ENCODE measurements at places on chromosomes 7 and 10. TPM values are rescaled to one million over a fixed set of nuclear protein-coding genes. Genes with fewer than 3 reads are reported as not detected.

CEP55 gene
- total RNA-seq: 30.7 TPM

DNA sequence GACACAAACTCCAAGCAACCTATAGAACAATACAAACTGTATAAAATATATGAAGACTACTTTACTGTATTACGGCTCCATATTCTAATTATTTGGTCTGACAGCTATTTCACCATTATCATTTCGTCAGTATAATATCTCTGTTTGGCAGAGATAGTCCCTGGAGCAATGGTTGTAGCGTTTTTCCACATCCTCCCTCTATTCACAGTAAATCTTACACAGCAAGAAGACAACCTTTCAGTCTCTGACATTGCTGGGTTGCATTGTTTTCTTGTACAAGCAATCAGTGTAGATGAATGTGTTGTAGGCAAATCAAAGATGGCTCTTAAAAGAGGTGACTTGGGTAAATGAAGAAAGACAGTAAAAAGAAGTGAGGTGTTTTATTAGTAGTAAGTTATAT lies 105.6 kb upstream of the PLXDC2 start:
- no peaks in the 10 kb centered on the region for H3K27me3 ChIP-seq
- no peak overlapping the region for H3K27ac ChIP-seq
- no peaks in the 10 kb centered on the region for H3K4me1 ChIP-seq
- H3K4me3 ChIP-seq: no peak overlapping the region
- DNase-seq: no peak

DNA sequence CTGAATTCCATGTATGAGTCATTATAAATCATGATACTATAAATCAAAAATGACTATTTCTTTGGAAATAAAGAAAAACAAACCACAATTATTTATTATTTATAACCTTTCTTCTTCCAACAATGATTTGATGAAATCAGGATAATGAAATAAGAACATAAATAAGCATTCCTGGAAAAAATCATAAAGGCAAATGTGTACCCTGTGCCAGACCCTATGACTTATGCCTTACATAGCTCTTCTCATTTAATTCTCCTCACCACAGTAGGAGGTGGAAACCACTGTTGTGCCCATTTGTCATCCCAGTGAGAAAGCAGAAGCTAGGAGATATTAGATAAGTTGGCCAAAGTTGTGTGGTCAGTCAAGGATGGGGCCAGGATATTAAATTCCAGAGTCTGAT lies 255.1 kb downstream of the DOCK4 start:
- H3K4me1 ChIP-seq: peaks cover 17% of the 10 kb centered on the region
- no peak overlapping the region for H3K4me3 ChIP-seq
- DNase-seq: no peak
- no peaks in the 10 kb centered on the region for H3K27me3 ChIP-seq
- peaks cover 3% of the 10 kb centered on the region for H3K36me3 ChIP-seq

GRCh38 chr7:50595491-50596102 lies 30.4 kb upstream of the DDC start:
- no peak overlapping the region for H3K4me3 ChIP-seq
- peaks cover 40% of the 10 kb centered on the region for H3K36me3 ChIP-seq
- no peaks in the 10 kb centered on the region for H3K27me3 ChIP-seq
- H3K4me1 ChIP-seq: peaks cover 13% of the 10 kb centered on the region

GRCh38 chr10:76881477-76882220 lies 756.0 kb downstream of the KCNMA1 start:
- H3K4me3 ChIP-seq: no peak overlapping the region
- H3K4me1 ChIP-seq: peaks cover 50% of the 10 kb centered on the region
- no peak for DNase-seq
- H3K36me3 ChIP-seq: no peaks in the 10 kb centered on the region
- peak overlapping the region; percentile 2 for H3K27ac ChIP-seq

DNA sequence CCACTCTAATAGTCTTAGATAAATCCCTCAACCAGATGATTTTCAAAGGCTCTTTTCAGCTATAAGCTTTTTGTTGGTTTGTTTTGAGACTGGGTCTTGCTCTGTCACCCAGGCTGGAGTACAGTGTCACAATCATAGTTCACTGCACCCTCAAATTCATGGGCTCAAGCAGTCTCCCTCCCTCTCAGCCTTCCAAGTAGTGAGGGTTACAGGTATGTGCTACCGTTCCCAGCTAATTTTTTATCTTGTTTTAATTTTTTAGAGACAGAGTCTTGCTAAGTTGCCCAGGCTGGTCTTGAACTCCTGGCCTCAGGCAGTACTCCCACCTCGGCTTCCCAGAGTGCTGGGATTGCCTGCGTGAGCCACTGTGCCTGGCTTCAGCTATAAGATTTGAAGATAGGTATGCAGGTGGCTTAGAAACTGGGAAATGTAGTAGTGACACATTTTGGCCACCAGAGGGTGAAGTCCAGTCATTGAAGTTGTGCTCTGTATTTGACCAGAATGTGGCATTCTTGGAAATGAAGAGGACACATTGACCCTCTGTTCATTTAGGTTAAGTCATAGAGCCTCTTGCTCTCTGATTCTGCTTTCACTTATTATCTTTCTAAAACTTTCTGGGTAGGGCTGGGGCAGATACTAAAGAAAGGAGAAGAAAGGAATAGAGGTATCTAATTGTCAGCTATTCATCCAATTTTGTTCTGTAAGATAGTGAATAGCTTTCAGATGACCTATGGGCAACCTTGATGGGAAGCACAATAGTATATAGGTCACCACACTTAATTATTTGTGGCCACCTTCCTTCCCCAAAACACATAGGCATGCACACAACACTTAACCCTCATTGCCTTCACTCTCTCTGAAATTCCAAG lies 36.0 kb downstream of the R3HCC1L start:
- DNase-seq: peak; percentile 19
- no peak overlapping the region for H3K4me3 ChIP-seq
- peaks cover 13% of the 10 kb centered on the region for H3K4me1 ChIP-seq
- peaks cover 3% of the 10 kb centered on the region for H3K36me3 ChIP-seq
- H3K27ac ChIP-seq: no peak overlapping the region
- H3K27me3 ChIP-seq: no peaks in the 10 kb centered on the region

DNA sequence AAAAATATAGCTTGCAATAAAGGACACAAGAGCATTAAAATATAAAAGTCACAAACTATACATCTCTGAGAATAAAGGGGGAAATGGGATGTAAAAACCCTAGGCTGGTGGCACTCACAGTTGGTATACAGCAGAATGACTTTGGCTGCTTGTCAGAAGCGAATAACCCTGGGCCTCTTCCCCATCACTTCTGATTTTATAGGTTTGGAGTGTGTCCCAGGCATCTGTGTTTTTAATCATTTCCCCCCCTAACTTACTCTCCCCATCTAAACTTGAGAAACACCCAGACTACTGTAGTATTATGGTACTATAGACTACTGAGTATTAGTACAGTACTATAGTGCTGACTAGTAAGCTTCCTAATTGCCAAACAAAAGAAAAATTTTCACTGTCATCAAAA lies 1.8 kb upstream of the RPA3 start:
- H3K27ac ChIP-seq: peak overlapping the region; percentile 72
- DNase-seq: no peak
- H3K4me3 ChIP-seq: no peak overlapping the region
- no peaks in the 10 kb centered on the region for H3K27me3 ChIP-seq
- no peaks in the 10 kb centered on the region for H3K4me1 ChIP-seq

- DNase-seq: no peak
- H3K36me3 ChIP-seq: no peaks in the 10 kb centered on the region
- H3K27ac ChIP-seq: no peak overlapping the region
- no peaks in the 10 kb centered on the region for H3K27me3 ChIP-seq
Measured at GRCh38 chr10:132924046-132924952, 18.1 kb downstream of the CFAP46 start.

SLC16A12 gene
- total RNA-seq: not detected

GRCh38 chr10:98168147-98168546 lies 33.7 kb downstream of the R3HCC1L start:
- no peak overlapping the region for H3K4me3 ChIP-seq
- H3K4me1 ChIP-seq: peaks cover 11% of the 10 kb centered on the region
- H3K27ac ChIP-seq: no peak overlapping the region
- peaks cover 2% of the 10 kb centered on the region for H3K36me3 ChIP-seq

PDE6C gene
- total RNA-seq: not detected

GRCh38 chr10:13161857-13162271 lies 506 bp downstream of the MCM10 start:
- peak overlapping the region; percentile 92 for H3K27ac ChIP-seq
- peaks cover 26% of the 10 kb centered on the region for H3K4me1 ChIP-seq
- peak; percentile 7 for DNase-seq

NUPR2 gene
- total RNA-seq: not detected

PPP1R17 gene
- 1.2 TPM for total RNA-seq

GRCh38 chr7:27747589-27748368 lies 7.8 kb downstream of the TAX1BP1 start:
- peaks cover 4% of the 10 kb centered on the region for H3K4me1 ChIP-seq
- no peak overlapping the region for H3K4me3 ChIP-seq
- DNase-seq: no peak
- peaks cover 3% of the 10 kb centered on the region for H3K36me3 ChIP-seq
- H3K27ac ChIP-seq: no peak overlapping the region

TAS2R3 gene
- 1.8 TPM for total RNA-seq

ALOX5 gene
- not detected for total RNA-seq

GRCh38 chr10:51168086-51168815 lies 94.0 kb downstream of the PRKG1 start:
- H3K4me3 ChIP-seq: no peak overlapping the region
- no peaks in the 10 kb centered on the region for H3K27me3 ChIP-seq
- peaks cover 1% of the 10 kb centered on the region for H3K36me3 ChIP-seq
- H3K4me1 ChIP-seq: peaks cover 20% of the 10 kb centered on the region

TEX47 gene
- not detected for total RNA-seq

DNA sequence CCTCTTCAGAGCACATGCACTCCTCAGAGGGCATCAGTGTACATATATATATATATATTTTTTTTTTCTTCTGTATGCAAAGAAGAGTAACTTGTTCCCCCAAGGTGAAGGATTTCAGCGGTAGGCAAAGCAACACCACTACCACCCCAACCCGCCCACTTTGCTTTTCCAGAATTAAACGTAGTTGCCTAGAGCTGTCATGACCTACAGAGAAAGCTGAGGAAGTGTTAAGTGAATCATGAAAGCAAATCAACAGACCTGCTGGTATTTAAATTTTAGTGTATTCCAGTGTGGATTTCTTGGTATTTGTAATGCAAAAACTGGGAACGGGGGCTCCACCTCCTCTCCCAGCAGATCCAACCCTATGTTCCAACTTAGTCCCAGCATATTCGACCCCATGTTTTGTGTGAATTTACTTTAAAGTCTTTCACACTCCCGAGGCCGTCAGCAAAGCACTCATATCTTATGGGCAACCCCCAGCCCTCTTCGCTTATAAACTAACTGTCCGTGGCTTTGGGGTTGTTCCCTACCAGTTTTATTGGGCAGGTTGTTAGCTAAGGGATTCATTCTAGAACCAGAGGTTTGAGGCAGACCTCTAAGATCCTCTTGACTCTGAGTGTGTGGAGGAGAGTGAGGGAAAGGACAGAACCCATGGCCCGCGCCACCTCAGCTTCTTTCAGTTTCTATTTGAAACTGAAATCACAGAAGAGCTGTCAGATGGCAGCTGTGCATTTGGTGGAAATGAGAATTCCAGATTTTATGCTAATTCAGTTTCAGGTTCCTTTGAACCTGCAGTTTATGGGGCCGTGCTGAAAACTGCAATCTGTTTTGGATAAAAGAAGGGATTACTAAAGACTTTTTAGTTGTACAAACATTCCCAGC lies 450.2 kb upstream of the GALNT17 start:
- H3K4me1 ChIP-seq: no peaks in the 10 kb centered on the region
- DNase-seq: no peak
- no peak overlapping the region for H3K27ac ChIP-seq
- peaks cover 7% of the 10 kb centered on the region for H3K36me3 ChIP-seq
- no peak overlapping the region for H3K4me3 ChIP-seq
- H3K27me3 ChIP-seq: peaks cover 10% of the 10 kb centered on the region

DNA sequence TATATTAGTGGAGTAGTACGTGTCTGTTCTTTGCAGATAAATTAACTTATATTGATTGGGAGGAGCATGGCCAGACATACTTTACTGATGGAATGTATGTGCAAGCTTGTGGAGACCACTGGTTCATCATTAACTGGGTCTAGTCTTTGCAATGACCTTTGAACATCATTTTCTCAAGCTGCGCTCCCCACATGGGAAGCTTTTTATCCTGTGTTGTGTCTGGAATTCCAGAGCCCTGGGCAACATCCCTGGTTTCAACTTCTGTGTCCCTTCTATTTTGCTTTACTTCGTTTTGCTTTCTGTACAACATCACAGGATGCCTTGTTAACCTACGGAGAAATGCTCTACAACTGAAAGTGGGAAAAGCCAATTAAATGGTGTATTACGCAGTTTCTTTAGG lies 38.3 kb downstream of the MACROH2A2 start:
- no peak overlapping the region for H3K4me3 ChIP-seq
- no peaks in the 10 kb centered on the region for H3K27me3 ChIP-seq
- DNase-seq: no peak

DNA sequence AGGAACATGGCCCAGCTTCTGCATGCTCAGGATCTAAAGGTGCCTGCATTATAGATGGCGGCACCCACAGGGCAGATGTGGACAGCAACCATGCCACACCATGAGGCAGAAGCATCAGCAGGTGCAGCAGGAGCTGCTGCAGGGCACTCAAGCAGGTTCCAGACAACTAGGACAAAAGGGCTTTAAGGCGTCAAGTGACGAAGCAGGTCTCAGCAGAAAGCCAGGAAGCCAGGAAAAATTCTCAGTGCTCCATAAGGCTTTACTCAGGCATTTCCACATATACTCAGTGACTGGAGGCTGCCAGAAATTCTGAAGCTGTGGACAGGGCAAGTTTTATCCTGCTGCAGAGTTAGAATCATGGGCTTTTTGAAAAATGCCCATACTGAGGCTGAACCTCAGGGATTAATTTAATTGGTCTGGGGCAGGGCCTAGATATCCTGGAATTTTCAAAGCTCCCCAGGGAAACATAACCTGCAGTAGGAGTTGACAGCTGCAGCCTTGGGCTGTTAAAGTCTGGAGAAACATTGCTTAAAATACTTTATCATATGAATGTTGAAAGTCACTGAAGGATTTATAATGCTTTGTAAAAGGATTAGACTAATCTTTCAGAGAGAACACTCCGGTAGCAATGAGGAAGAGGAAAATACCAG lies 68.1 kb upstream of the RNF148 start:
- H3K36me3 ChIP-seq: no peaks in the 10 kb centered on the region
- H3K27ac ChIP-seq: no peak overlapping the region
- no peak for DNase-seq

- no peaks in the 10 kb centered on the region for H3K36me3 ChIP-seq
- no peak for DNase-seq
- H3K27me3 ChIP-seq: no peaks in the 10 kb centered on the region
Measured at GRCh38 chr7:41786944-41787343, 84.1 kb upstream of the INHBA start.

- no peak for DNase-seq
- no peak overlapping the region for H3K4me3 ChIP-seq
- peaks cover 2% of the 10 kb centered on the region for H3K36me3 ChIP-seq
- H3K4me1 ChIP-seq: peaks cover 43% of the 10 kb centered on the region
- no peak overlapping the region for H3K27ac ChIP-seq
Measured at GRCh38 chr10:114083040-114083439, 39.4 kb downstream of the ADRB1 start.

FAM25C gene
- not detected for total RNA-seq

WDR86 gene
- total RNA-seq: 29.8 TPM

OR13A1 gene
- total RNA-seq: not detected

ATE1 gene
- 27.6 TPM for total RNA-seq

GRCh38 chr10:84850826-84851225 lies 522.4 kb downstream of the CCSER2 start:
- H3K36me3 ChIP-seq: no peaks in the 10 kb centered on the region
- H3K4me3 ChIP-seq: no peak overlapping the region
- no peak for DNase-seq
- no peak overlapping the region for H3K27ac ChIP-seq

ATRNL1 gene
- total RNA-seq: 44.1 TPM

Measured in neural crest cell (in vitro differentiated cells).